ENCODE measurements at places on chromosomes 7 and 10. TPM values are rescaled to one million over a fixed set of nuclear protein-coding genes. Genes with fewer than 3 reads are reported as not detected.

Gene RP9
- 10.0 TPM for total RNA-seq

Gene MICU1
- total RNA-seq: 44.3 TPM

DNA sequence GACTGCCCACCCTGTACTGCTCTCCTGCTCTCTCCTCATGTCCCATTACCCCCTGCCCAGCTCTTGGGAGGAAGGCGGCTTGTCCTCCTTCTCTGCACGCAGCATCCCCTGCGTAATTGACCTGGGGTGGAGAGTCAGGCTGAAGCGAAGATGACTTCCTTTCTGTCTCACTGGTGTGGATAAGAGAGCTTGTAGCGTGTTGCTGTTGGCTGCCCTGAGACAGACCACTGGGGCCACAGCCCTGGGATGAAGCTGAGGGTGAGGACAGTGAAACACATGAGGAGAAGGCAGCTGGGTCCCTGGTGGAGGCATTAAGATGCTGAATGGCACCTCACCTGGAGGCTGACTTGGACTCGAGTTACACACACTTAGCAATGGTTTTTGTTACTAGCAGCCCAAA lies 310.3 kb upstream of the ZNF32 start:
- H3K4me3 ChIP-seq: no peak overlapping the region
- no peaks in the 10 kb centered on the region for H3K4me1 ChIP-seq
- no peaks in the 10 kb centered on the region for H3K27me3 ChIP-seq
- H3K27ac ChIP-seq: no peak overlapping the region
- DNase-seq: peak; percentile 13

DNA sequence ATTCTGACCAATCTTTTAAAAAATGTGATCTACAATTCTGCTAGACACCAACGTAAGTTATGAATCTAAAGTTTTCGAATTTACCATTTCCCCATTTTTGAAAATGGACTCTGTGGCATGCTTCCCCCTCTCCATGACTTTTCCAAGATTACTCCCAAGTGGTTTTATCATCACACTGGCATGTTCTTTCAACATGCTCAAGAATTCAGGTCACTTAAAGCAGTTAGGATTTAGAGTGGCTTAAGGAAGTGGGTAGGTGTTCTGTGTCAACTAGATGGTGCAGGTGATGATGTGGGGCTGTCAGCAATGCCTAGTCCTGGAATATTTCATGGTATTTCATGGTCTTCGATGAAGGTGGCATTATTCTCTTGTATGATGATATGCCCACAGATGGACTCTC lies 164.0 kb upstream of the ASAH2 start:
- no peak overlapping the region for H3K4me3 ChIP-seq
- H3K4me1 ChIP-seq: no peaks in the 10 kb centered on the region
- H3K27ac ChIP-seq: no peak overlapping the region

Gene GBF1
- 73.4 TPM for total RNA-seq

Measured in colonic mucosa (tissue), 4 donors.